Esophagus squamous epithelium (tissue), 5 donors: ENCODE measurements at places on chromosomes 2 and 18. TPM values are rescaled to one million over a fixed set of nuclear protein-coding genes. Genes with fewer than 3 reads are reported as not detected.

ARHGAP28 gene
- 1.2 TPM for total RNA-seq

C2orf92 gene
- total RNA-seq: 2.5 TPM

GDF7 gene
- total RNA-seq: 1.9 TPM

VWC2L gene
- not detected for total RNA-seq

GRCh38 chr2:21017748-21018276 is 26.1 kb downstream of the APOB start:
- DNase-seq: no peak

- DNase-seq: no peak
These were observed 117.5 kb upstream of the CCDC68 start for GRCh38 chr18:55076643-55077218.

DNA sequence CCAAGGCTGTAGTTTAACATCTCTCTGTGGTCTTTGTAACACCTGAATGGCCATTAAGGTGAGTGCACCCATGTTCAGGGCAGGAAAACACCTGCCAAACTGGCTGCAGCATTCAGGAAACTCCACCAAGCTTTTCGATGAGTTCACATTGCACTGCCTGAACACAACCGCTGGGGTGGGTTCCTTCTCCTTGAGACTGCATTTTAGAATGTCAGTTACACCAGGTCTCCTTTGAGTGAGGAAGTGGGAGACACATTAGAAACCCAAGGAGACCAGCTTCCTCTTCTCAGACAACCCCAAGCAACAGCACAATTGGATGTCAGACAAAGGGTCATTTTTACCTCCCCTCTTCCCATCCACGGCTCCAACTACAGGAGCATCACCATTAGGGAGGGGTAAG is 35.2 kb downstream of the CYRIA start:
- no peak for DNase-seq

GRCh38 chr2:241036964-241037421 is 38.6 kb downstream of the SNED1 start:
- no peak for DNase-seq

GRCh38 chr2:231769170-231770136 is 11.6 kb downstream of the PDE6D start:
- no peak for DNase-seq

GRCh38 chr2:82007071-82007664 is 1702.6 kb upstream of the LRRTM1 start:
- DNase-seq: no peak

DNA sequence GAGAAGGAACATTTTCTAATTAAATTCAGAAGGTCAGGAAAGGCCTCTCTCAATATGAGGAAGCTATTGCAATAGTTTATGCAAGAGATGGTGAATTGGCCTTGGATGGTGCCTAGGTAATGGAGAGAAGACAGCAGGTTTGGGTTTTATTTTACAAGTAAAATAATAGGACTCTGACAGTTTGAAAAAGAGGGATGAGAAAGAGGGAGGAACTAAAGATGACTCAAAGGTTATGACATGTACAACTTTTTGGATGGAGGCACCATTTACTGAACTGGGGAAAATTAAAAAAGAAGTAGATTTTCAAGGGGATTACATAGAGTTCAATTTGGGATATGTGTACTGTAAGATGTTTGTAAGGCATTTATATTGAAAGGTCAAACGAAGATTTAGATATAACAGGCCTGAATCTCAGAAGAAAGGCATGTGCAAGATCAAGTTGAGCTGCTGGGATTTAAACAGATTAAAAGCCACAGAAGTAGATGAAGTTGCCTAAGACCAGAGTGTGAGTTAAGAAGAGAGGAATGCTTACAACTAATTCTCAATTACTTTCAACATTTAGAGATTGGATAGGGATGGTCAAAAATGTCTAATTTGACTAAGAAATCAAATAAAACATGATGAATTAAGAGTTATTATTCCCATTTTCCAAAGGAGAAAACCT is 12.3 kb upstream of the ASNSD1 start:
- DNase-seq: no peak

DNA sequence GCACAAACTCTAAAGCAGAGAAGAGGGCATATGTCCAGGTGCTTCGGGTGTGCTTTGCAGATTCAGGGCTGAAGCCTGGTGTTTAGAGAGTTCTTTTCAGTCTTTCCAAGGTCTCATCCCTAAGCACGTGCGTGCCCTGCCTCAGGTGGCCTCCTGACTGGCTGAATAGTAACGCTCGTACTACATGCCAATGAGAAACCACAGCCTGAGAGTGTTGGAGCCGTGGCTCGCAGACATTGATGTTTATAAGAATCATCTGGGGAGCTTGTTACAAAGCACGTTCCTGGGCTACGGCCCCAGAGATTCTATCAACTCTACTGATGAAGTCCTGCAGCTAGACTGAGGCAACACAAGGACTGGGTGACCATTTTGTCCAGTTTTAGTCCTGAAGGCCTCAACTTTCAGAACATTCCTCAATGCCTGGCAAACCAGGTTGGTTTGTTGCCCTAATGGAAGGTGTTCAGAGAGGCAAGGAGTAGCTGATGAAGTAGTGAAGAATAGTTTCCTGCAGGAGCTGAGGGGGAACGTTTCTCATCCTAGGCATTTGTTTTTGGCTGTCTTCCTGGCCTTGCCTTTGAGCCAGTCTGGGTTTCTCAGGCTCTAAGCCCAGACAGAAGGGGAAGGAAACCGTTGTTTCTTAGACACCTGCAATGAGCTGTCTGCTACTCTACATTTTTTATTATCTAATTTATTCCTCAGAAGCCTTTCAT is 31.5 kb upstream of the HAAO start:
- DNase-seq: no peak

DNA sequence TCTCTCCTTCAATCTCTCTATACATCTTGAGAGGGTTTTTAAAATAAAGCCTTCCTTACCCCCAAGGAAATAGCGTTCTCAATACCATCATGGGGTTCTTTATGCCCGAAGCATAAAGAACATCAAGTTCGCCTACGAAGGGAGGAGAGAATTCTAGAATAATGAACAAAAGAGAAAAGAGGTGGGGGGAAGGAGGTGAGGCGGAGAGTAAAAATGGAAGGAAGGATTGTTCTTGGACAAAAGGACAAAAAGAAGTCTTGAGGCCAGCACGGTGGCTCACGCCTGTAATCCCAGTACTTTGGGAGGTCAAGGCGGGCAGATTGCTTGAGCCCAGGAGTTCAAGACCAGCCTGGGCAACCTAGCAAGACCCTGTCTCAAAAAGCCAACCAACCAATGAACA is 319.8 kb upstream of the NCKAP5 start:
- DNase-seq: no peak
